ENCODE measurements at places on chromosomes 11 and 22.

- DNase-seq, result peak; percentile 44
Measured at GRCh38 chr22:39900306-39901227, at the start of gene GRAP2. TSS of gene GRAP2 (plus strand) at chr22:39901084. CDS start at chr22:39947107, 46,023 bp downstream.

DNA sequence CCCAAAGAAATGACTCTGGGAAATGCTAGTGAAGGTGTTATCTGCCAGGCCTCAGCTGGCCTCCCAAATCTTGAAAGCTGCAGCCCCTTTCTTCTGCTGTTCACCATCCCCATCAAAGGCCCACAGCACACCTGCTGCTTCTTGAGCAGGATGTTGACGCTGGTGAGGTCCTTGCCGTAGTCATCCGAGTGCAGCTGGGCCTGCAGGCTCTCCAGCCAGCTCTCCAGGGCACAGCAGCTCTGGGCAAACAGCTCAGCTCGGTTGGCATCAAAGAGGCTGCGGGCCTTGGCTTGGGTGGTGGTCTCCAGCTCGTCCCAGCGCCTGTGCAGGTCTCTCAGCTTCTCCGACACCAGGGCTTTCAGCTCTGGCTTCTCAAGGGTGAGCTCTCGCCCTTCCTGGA, 18.5 kb upstream of the RBM4B start:
- DNase-seq, result no peak

DNA sequence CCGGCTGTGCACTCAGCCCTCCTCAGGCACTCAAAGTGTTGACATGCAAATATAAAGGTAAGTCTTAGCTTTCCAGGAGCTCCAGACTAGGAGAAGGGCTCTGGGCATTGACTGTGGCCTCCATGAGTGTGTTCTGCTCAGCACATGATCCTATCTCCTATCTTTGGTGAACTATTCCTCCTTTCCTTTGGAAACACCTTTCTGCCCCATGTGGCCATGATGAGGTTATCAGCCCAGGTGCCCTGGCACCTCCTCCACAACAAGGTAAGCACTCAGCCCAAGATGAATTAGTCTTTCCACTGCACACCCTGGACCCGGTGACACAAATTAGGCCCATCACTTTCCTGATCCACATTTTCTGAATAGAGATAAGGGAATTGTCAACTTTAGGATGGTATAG, 37.9 kb upstream of the LMO1 start:
- no peak for DNase-seq

GRCh38 chr11:3971756-3972404, 116.4 kb downstream of the STIM1 start:
- DNase-seq, result no peak

GRCh38 chr22:48476577-48476976, 1351.1 kb downstream of the BRD1 start:
- DNase-seq, result no peak

- no peak for DNase-seq
Measured at GRCh38 chr11:114773541-114774338, 95.4 kb downstream of the NXPE2 start.

- no peak for DNase-seq
Measured at GRCh38 chr11:126307706-126308105, 3.8 kb downstream of the DCPS start.

DNA sequence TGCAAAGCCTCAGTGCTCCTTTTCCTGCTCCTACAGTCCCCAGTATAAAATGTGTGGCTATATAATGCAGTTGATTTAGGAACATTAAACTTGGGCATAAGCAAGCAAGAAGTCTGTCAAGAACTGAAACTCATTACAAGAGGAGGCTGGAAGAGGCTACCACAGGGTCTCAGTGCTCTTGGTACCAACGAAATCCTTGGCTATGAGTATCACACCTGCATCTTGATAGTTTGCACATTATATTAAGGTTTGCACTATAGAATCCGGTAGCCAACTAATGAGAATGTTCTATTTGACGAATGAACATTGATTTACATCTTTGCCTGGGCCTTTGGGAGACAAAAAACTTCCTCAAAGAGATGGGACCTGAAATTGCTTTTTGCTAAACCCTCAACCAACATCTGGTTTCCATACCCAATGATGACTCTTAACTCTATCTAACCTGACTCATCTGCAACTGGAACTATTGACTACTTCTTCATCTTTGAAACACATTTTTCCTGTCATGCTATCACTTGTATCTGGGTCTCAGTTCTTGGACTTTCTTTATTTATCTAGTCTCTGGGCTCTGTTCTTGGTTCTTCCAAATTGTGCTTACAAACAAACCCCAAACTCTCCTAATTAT, 207.2 kb upstream of the CTSC start:
- DNase-seq, result no peak

DNA sequence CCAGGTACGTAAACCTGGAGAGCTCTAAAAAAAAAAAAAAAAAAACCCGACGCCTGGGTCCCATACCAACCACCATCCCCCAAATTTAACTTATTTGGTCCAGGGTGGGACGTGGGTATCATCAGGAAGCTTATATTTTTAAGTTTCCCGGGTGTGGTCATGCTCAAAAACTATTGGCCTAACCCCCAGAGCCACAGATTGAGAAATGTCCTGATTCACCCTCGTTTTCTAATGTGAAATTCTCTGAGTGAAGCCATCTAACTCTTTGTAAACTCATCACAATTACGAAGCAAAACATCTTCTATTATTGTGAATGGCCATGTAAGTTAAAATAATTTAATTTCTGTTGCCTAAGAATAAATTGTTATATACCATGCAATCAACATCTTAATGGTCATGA, 29.6 kb downstream of the PAK1 start:
- DNase-seq, result no peak

- DNase-seq, result no peak
Measured at GRCh38 chr11:127472505-127472904, 471.9 kb upstream of the KIRREL3 start.

GRCh38 chr11:79244798-79245197, 196.0 kb downstream of the TENM4 start:
- DNase-seq, result no peak

DNA sequence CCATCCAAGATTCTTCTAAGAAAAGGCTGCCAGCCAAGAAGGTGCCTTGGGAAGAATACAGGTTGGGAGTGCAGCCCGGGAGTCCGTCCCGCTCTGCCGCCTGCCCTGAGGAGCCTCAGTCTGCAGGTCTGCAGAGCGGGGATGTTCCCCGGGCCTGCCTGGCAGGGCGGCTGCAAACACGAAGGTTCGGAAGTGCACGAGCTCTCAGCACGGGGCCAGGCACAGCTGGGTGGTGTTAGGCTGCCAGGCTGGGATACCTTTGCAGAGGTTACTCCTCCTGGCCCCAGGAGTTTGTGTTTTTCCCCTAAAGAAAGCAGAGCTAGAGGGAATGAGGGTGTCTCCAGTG, 9.4 kb upstream of the PRR5 start:
- no peak for DNase-seq

GRCh38 chr11:120079750-120080610, 57.9 kb downstream of the TRIM29 start:
- DNase-seq, result no peak

Data from stimulated activated CD8-positive, alpha-beta memory T cell treated with anti-CD3 and anti-CD28 coated beads, Interleukin-12 subunit alpha, Interleukin-12 subunit beta, amount 100 ng/mL, for 4 hours (primary cell).